ENCODE measurements at places on chromosomes 6 and 20.

GRCh38 chr6:44133981-44134711, 6.8 kb downstream of the TMEM63B start:
- DNase-seq, result no peak

GRCh38 chr6:31070711-31071197, 41.6 kb downstream of the C6orf15 start:
- DNase-seq, result no peak

GRCh38 chr20:4896971-4897497, 104.3 kb downstream of the SLC23A2 start:
- DNase-seq, result peak; percentile 5

GRCh38 chr6:125748406-125749172, 843 bp upstream of the HEY2 start:
- DNase-seq, result no peak

GRCh38 chr6:52931351-52931750, 21.9 kb upstream of the GSTA3 start:
- no peak for DNase-seq

DNA sequence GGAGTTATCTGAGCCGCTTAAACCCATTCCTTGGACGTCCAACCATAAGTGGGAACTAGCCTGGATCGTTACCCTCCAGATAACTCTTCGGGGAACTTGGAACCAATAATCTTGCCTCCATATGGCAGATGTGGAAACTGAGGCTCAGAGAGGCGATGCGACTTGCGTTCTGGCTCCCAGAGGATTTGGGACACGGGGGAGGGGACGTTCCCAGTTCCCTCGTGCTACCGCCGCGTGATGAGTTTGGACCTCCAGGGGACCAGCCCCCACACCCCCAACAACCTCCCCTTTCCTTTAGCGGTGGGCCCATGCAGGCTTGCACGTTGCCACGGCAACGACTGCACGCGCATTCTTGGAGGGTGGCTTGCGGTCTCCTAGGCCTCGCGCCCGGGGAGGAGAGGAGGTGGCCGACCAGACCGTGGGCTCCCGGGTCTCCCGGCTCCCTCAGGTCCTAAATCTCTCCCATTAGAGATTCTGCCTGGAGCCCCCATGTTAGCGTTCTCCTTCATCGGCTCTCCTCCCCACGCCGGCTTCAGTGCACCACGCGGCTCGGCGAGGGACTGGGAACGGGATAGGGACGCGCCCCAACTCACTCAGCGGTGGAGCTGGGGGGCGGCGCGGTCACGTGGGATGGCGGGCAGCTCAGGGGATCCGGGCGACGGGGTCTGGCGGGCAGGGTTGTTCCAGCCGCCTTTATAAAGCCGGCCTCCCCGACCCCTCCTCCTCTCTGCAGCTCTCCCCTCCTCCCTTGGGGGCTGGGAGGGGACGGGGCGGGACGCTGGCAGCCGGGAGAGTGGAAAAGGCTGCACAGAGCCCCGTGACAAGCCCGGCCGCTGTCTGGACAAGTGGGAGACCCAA, at the start of gene PLTP:
Gene PLTP, minus strand, starts transcription at position 670 of the 858 bp plus-strand sequence. CDS start 703 bp downstream, outside the sequence.
- DNase-seq, result peak; percentile 45

- no peak for DNase-seq
Measured at GRCh38 chr6:42783876-42784642, 2.2 kb downstream of the BICRAL start.

GRCh38 chr20:53345536-53346334, 247.9 kb downstream of the ZNF217 start:
- DNase-seq, result no peak

DNA sequence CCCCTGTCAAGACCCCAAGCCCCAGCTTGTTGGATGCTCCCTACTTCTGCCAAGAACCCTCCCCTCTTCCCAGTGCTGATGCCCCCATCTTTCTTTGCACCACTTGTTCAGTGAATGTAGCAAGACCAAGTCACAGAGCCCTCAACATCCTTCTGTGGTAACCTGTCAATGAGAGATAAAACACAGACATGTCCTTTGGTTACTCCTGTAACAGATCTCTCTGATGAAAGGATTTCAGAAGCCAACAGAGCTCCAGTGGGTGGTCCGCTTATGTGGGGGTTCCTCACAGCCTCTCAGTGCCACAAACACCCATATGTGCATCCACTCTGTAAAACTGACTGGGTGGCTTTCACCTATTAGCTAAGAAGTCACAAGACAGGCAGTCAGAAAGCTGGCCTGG, 93.2 kb upstream of the CST7 start:
- no peak for DNase-seq

- DNase-seq, result no peak
Measured at GRCh38 chr20:31764641-31765305, 25.7 kb downstream of the TPX2 start.

DNA sequence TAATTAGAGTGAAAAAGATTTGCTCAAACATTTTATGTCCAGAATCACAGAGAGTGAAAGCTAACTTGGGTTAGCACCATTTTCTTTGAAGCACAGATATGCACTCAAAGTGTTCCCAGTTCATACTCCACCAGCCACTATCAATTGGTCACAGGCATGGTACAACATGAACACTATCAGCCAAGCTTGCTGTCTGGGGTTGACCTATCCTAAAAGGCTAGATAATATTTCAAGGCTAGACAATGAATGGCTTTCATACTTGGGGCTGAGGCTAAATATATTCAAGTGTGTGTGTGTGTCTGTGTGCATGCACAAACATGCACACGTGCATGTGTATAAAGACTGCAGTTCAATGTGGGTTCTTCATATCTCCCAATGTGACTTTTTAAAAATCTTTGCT, 783.0 kb upstream of the GJE1 start:
- no peak for DNase-seq

DNA sequence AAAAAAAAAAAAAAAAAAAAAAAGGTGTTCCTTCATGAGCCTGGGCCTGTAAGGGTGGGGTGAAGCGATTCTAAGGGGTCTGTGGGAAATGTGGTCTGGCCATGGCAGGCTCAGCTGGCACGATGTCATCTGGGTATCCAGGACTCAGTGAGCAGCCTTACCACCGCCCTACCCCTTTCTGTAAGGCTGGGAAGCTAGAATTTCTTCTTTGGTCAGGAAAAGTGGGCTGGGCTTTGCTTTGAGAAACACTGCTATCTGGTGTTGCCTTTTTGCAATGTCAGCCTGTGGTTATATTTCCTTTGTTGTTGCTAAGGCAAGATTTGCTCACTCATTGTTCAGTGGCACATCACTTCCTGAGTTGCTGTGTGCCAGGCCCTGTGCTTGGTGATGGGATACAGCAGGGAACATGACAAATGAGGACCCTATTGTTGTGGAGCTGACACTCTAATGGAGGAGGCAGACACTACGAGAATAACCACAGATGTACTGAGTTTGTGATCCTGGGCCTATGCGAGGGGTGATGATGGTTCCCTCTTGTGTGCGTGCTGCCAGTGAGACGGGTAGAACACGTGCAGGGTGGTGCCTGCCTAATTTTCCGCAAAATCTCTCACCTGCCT, 45.9 kb upstream of the ZNFX1 start:
- peak; percentile 24 for DNase-seq

DNA sequence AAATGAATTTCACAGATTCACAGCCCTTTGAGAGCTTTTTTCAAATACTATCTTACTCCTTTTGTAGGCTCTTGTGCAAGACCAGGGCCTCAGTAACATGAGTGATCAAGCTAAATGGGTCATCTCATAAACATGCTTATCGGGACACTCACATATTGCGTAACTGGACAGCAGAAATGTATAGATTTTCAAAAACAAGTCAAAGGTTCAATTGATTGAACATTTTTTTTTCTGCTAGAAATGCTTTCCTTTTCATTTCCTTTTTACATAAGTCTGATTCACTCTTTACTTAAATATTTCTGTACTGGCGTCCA, 8.7 kb upstream of the SALL4 start:
- DNase-seq, result no peak

GRCh38 chr6:111184827-111185532, 97.7 kb downstream of the SLC16A10 start:
- DNase-seq, result no peak

- DNase-seq, result no peak
Measured at GRCh38 chr6:16511723-16512489, 249.4 kb downstream of the ATXN1 start.

GRCh38 chr6:146345598-146345997, 198.0 kb upstream of the RAB32 start:
- DNase-seq, result no peak

- no peak for DNase-seq
Measured at GRCh38 chr6:148440016-148440415, 97.4 kb downstream of the SASH1 start.

DNA sequence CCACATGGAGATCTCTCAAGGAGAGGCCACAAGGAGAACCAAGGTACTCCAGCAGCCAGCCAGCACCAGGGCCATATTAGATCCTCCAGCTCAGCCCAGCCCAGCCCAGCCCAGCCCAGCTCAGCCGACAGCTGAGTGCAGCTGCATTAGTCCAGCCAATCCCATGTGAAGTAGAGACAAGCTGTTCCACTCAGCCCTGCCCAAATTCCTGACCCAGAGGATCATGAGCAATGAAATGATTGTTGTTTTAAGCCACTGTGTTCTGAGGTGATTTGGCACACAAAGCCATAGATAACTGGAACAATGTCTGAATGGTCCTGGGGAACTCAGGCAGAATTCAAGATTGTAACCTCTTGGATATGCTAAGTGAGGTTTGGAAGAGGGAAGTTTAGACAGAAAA, 59.5 kb upstream of the BMP2 start:
- no peak for DNase-seq

- no peak for DNase-seq
Measured at GRCh38 chr6:151680846-151681432, 126.5 kb upstream of the ESR1 start.

GRCh38 chr20:13312300-13312699, 91.2 kb downstream of the ISM1 start:
- no peak for DNase-seq

DNA sequence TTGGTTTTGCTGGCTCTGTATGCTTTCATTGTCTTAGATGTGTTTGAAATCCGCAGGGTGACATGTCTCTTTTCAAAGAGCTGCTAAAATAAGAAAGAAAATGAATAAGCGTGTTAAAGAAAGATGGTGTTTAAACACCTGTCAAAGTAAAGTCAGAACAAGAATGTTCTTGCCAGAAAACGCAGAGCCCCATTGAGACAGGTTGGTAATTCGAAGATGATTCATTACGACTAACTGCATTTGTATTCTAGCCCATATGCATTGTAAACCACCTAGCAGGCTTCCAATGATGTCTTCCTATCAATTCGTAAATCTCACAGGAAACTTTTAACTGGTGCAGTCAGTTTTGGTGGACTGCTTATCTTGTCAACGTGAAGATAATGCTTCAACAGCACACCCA, 16.8 kb downstream of the PHACTR2 start:
- no peak for DNase-seq

DNA sequence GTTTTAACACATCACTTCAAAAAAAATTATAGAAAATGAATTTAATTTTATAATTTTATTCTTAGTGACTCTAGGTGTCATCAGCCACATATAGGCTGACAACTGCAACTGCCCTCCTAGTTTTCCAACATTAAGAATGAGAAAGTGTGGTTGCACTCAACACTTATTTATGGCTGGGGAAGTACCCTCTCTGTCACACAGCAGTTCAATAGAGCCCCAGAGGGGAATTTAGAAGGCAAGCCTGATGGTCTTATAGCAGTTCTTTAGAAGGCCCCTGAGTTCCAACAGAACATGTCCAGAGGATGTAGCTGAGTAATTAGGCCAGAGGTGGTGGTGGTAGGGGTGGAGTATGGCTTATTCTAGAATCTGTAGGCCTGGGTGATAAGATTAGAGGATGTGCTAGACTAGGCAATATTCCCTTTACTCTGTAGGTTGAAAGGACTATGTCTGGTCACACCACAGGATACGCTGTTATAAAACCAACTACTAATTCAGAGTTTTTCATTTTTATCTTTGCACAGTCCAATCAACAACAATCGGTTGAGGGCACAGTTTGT, 226.5 kb upstream of the CITED2 start:
- no peak for DNase-seq

GRCh38 chr6:99905209-99906106, 88.6 kb downstream of the MCHR2 start:
- no peak for DNase-seq

GRCh38 chr6:56742122-56742791, 99.6 kb upstream of the DST start:
- DNase-seq, result no peak

DNA sequence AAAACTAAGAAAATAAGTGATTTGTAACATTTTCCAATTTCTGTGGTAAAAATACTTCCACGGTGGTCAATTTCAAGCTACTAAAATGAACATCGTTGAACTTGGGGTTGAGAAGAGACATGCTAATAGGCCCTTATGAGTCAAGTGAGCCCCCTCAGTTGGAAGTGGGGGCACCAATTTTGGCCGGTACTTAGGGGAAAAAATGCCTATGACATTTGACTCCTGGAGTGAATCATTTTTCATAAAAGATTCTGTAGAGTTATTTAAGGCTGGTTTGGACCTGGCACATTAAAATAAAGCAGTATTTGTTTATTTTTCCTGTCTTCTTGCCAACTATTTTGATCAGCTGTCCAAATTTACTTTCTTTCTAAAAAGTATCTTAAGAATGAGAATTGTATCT, 32.4 kb upstream of the CAP2 start:
- no peak for DNase-seq

- DNase-seq, result peak; percentile 64
Measured at GRCh38 chr6:14711056-14711703, 534.7 kb upstream of the JARID2 start.

GRCh38 chr6:28355743-28356665, 6.3 kb downstream of the ZKSCAN3 start:
- DNase-seq, result peak; percentile 52

GRCh38 chr20:57661746-57662455, 41.7 kb upstream of the ZBP1 start:
- DNase-seq, result no peak

DNA sequence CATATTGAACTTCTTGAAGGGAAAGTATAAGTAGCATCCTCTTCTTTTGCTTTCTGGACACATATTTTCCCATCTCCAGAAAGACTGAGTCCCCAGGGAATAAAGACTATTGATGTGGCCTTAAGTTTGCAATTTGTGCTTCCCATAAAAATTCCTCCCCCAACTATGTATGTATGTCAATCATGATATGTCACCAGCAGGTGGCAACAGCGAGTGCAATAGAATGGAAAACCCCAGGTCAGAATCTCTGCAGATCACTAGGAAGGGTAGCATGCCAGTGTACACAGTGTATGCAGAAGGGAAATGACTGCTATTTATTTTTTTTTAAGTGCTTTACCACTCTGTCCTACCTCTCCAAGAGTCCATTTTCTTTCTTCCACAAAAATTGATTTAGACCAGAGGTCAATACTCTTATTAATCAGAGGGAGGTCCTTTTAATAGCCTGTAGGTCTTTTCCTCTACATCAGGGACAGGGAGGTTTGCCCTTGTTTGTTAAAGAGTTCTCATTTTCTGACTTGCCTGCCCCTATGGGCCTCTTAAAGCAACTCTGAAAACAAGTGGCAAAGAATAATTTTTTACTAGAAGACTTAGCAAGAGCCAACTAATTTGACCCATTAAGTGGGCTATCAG, 61.4 kb downstream of the BMP2 start:
- no peak for DNase-seq
